ENCODE measurements at places on chromosomes 7 and 10. TPM values are rescaled to one million over a fixed set of nuclear protein-coding genes. Genes with fewer than 3 reads are reported as not detected.
A peak's percentile ranks its signal among the peaks of the same experiment; 100 is the strongest.

DAGLB gene
- 6.7 TPM for total RNA-seq

CSGALNACT2 gene
- total RNA-seq: 8.1 TPM

NRBF2 gene
- 10.4 TPM for total RNA-seq

SYT15B gene
- total RNA-seq: 0.62 TPM

EPHA1 gene
- total RNA-seq: not detected

DNA sequence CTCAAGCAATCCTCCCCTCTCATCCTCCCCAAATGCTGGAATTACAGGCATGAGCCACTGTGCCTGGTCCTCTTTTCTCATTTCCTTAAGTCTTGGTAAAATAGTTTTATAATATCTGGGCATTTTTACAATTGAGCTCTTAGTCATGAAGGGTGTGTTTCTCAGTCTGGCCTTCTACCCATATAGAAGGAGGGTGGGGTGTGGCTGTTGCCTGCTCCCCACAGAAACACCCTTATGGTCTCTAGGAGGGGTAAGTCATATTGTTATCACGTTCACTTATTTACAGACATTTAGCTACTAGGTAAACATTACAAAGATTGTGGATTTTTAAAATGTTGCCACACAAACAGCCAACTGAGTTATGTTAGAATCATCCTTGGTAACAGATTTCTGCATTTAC is 6.7 kb upstream of the OTUD1 start:
- DNase-seq: no peak

- DNase-seq: no peak
Observed at GRCh38 chr10:22137542-22137941, 80.3 kb downstream of the EBLN1 start.

GRCh38 chr10:120368338-120368737 is 88.7 kb upstream of the PLPP4 start:
- DNase-seq: no peak

- DNase-seq: no peak
Observed at GRCh38 chr10:29960261-29960660, 99.1 kb downstream of the JCAD start.

DNA sequence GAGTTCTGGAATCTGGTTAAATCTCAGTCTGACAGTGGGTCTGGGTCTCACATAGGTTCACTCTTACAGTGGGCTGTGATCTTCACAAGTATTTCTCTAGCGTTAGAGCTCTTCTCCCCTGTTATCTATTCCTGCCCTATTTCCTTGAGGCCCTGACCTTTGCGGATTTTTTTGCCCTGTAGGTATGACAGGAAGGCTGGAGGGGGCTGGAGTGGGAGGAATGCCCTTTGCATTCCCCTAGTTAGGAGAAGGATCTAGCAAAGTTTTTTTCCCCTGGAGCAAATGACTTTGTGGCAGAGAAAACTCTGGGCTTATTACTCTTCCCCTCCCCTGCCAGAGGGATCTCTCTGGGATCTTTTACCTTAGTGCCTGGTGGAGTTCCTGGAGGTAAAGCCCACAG is 49.2 kb downstream of the GALNT11 start:
- no peak for DNase-seq

DNA sequence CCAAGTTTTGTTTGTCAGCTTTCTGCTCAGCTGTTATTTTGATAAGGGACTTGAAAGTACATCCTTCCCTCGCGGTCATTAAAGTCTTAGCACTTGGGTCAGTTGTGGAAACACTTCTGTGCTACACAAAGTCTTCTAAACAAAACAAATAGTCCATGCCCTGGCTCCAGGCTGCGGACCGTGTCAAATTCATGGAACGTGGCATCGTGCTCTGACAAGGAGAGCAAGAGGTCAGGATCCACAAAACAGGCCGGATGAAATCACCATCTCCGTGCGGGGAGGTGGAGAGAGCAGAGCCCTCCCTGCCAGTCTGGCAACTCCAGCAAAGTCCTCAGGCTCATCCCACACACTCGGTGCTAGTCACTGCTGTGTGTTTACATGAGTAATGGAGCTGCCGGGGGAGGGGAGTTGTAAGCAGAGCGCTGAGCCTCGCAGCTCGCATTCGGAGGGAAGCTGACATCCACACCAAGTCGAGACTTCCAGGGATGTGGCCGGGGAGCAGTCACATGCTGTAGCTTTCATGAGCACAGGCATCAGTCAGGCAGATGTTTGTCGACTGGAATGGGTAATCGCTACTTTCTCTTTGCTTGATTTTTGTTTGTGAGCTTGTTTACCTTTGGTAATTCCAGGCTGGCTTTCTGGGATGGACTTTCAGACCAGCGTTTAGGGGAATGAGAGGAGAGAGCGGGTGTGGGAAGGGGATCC is 147.6 kb downstream of the ARID5B start:
- DNase-seq: peak; percentile 84

GRCh38 chr10:49629431-49629881 is 15.6 kb downstream of the CHAT start:
- DNase-seq: no peak

Measured in Right ventricle myocardium inferior (tissue), 1 donor.